Esophagus squamous epithelium (tissue), 5 donors: ENCODE measurements at places on chromosomes 3 and 15. TPM values are rescaled to one million over a fixed set of nuclear protein-coding genes. Genes with fewer than 3 reads are reported as not detected.

DNA sequence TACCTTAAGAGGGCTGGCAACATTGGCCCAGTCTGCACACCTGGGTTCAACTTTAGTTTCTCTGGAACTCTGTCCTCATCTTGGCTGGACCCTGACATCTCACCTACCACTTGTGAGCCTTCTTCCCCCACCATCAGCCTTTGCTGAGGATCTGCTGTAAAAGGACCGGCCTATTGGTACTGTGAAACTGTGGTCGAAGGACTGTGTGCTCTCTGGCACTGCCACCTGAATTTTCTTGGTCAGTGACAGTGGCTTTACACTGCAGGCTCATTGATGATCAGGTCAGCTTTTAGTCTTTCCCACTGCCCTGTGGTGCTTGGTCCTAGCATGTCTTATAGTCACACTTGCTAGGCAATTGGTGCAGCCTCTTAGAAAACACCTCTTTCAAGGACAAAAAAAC, 86.9 kb downstream of the PEX5L start:
- no peak for DNase-seq

GRCh38 chr15:61518191-61518950, 289.3 kb upstream of the RORA start:
- no peak for DNase-seq

GRM2 gene
- 0.04 TPM for total RNA-seq

- DNase-seq, result no peak
Observed at GRCh38 chr3:157070678-157070999, 89.3 kb downstream of the CCNL1 start.

DNA sequence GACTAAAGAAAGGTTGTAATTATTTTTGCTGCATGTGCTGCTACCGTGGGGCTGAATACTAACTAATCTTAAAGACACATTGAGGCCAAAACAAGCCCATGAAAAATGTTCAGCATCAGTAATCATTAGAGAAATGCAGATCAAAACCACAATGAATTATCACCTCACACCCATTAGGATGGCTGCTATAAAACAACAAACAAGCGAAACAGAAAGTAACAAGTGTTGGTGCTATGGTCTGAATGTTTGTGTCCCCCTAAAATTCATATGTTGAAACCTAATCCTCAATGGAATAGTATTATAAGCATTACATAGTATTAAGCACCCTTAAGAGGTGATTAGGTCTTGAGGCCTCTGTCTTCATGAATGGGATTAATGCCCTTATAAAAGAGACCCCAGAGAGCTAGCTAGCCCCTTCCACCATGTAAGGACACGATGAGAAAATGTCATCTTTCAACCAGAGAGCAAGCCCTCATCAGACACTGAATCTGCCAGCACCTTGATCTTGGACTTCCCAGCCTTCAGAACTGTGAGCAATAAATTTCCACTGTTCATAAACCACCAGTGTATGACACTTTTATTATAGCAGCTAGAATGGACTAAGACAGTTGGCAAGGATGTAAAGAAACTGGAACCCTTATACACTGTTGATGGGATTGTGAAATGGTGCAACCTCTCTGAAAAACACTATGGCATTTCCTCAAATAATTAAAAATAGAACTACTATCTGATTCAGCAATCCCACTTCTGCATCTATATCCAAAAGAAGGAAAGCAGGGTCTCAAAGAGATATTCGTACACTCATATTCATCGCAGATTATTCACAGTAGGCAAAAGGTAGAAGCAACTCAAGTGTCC, 76.1 kb downstream of the REC114 start:
- no peak for DNase-seq

ZNF609 gene
- 10.2 TPM for total RNA-seq

THUMPD3 gene
- 18.9 TPM for total RNA-seq

GRIP2 gene
- total RNA-seq, result 0.76 TPM

DNA sequence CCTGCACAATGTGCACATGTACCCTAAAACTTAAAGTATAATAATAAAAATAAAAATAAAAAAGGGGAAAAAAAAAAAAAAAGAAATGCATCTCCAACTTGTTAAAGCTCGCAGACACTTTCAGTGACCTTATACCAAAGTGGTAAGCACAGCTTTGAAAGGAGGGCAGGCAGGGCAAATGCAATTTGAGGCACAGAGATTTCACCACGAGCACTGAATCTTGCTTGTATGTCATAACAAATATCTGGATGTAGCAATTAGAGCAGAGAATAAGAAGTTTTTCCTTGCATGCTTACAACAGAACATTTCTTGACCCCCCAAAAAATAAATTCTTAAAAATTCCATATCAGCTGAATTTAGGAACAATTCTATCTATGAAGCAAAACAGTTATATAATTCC, 66.5 kb downstream of the FBN1 start:
- DNase-seq, result no peak

TRH gene
- total RNA-seq, result not detected

GHSR gene
- total RNA-seq, result not detected

DNA sequence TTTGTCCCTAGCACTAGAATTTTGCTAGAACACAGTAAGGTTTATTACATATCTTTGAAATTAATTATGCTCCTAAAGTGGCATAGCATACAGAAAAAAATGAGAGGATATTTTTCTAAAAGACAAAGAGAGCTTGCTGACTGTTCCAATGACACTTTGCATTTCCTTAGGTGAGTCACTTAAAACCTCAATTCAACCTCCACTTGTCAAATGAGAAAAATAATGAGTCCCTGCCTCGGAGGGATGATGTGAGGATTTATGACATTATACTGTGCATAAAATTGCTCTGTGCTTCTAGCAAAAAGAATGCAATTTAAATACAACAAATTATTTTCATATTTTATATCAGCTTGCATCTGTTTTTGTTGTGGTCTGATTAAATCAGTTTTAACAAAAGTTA, 1417.0 kb upstream of the ALCAM start:
- no peak for DNase-seq

PRTG gene
- total RNA-seq, result 0.04 TPM

DNA sequence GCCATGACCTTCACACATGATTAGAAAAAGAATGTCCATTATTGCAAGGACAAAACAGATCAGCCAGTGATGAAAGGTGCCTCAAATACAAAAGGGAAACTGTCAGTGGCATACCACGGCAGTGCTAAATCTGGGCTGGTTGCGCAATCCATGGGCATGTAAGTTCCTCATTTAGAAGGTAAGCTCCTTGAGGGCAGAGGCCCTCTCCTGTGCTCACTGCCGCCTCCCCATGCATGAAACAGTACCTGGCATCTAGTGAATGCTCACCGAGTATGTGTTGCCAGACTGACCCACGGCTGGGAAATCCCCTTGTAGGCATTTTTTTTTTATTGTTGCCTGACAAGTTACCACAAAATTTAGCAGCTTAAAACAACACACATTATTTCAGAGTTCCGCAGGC, 312.1 kb upstream of the CHRM5 start:
- DNase-seq, result no peak

DNA sequence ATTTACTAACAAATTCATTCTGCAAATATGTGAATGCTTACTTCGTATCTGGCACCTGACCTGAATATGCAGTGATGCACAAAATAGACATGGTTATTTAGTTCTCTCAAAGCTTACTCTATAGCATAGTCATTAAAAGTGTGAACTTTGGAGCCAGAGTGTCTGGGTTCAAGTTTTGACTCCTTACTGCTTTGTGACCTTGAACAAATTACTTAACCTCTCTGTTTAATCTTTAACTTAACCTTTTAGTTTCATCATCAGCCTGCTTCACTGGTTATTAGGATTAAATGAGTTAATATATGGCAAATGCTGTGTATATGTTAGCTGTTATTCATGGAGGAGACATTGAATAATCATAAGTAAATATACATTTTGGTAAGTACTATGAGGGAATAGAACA, 12.1 kb upstream of the MGA start:
- no peak for DNase-seq

GRCh38 chr15:57640930-57641682, 49.4 kb downstream of the MYZAP start:
- DNase-seq, result no peak

DNA sequence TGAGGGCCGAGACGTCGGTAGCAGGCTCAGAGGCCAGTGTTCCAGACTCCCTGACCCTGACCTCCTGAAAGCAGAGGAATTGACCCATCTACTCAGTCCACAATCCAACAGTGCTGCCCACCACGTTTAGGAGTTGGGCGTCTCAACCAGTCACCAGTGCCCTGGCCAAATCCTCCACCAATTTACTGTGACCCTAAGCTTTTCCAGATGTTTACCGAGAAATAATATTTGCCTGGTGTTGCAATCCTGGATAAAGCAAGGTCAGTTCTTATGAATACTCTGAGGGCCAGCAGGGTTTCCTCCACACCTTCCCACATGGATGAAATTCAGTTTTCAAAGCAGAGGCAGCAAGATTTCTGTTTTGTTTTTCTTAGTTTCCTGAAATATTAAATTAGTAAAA, 7.5 kb upstream of the APOD start:
- no peak for DNase-seq

ARHGAP11A gene
- 10.3 TPM for total RNA-seq

GRCh38 chr3:123320221-123320620, 118.5 kb downstream of the SEC22A start:
- no peak for DNase-seq

DUOXA1 gene
- 165 TPM for total RNA-seq

DNA sequence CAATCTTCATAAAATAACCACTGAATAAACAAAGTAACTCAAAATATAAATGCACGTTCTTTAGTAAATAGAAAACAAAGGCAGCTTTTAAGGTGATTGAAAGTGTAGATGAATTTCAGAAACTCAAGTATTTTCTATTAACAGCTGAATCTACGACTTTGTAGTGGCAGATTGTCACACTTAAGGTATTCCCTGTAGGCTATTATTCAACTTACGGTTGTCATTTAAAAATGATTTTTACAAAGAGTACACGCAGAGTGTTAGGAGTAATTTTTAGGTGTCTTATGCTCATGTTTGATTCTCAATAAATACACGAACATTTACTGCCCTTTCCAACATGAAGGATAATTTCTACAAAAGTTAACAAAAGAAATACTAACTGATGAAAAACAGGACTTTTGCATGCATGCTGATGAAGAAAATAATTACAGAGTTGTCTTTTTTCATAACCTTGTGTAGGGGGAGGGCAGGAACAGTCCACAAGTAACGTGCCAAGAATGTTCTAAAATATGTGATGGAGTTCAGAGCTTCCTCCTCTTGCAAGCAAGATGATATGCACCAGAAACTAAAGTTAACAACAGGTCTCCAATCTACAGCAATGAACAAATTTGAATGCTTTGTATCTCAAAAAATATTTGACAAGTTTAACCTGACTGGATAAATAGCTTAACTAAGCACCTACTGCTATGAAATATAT, 16.7 kb downstream of the DCBLD2 start:
- no peak for DNase-seq

DNA sequence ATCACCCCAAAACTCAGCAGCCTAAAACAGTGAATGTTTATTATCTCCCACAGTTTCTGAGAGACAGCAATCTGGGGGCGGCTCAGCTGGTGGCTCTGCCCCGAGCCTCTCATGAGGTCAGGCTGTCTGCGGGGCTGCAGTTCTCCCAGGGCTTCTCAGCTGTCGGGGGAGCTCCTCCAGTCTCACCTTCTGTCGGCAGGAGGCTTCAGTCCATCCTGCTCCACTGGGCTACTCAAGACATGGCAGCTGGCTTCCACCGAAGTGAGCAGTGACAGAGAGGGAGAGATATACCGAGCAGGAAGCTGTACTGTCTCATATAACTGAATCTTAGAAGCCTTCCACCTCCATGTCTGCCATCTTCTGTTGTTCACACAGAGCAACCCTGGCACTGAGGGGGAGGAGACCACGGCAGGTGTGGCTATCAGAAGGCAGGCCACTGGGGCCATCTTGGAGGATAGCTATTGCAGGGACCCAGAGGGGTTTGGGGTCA, 72.8 kb upstream of the ITGA11 start:
- DNase-seq, result no peak

GRCh38 chr3:98519351-98519750, 3.4 kb downstream of the CLDND1 start:
- no peak for DNase-seq

GRCh38 chr3:24255414-24255813, 239.2 kb downstream of the THRB start:
- DNase-seq, result no peak

GRCh38 chr3:21792176-21792575, 41.2 kb upstream of the ZNF385D start:
- no peak for DNase-seq

DNA sequence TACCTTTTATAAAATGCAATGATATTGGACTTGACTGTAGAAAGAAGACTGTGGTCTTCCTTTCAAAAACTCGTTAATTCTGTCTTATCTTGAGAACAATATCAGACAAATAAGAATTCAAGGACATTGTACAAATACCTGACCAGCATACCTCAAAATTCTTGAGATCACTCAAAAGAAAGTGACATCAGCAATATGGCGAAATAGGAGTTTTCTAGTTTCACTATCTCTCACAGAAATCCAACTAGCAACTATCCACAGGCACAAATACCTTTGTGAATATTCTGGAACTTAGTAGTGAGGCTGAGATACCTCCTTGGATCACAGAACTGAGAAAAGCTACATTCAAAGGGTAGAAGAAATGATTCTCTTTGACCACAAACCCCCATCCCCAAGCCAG, 419.7 kb downstream of the ZNF385D start:
- DNase-seq, result no peak

DNA sequence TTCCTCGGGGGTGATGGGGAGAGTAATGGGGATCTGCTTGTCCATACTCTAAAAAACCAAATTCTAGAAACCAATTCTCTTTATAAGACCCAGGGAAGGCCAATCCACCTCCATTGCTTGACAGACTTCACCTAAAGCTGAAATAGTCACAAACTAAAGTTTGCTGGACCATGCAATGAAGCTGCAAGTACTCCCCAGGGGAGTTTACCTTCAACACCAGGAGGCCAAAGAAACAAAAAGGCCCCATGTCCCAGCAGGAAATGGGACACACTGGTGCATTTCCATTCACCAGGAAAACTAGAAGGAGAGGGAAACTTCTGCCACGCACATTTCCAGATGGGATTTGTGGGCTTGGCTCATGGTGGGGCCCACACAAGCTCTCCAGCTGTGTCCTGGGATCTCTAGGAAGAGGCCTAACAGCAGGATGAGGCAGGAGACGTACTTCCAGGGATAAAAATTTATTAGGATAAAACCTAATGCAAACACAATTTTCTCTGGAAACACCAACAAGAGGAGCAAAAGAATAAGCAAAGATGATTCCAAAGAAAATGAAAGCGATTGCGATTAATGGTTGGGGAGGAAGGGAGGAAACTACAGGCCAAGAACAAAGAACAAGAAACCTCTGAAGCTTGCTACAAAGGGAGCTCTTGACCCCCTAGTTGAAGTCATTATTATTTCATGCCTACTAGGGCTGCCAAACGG, 238.0 kb upstream of the LRTM1 start:
- no peak for DNase-seq

DNA sequence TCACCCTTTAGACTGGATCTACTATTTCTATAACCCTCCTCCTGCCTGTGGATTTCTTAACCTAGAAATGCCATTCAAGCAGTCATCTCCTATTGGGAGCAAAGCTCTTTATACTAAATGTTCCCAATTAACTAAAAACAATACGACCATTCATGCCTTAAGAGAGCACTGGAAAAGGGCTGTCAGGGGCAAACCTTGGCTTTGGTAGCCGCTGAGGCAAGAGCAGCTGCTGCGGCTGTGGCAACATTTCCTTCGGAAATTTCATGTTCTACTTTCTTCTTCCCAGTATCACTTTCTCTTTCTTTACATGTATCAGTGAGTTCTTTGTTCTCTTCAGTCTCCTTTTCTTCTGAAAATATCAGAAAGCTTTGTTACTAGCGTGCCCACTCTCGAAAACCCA, 56.3 kb upstream of the CSPG5 start:
- DNase-seq, result no peak

FBXL22 gene
- 4.9 TPM for total RNA-seq

CNTN3 gene
- total RNA-seq, result not detected

- DNase-seq, result no peak
Observed at GRCh38 chr15:91988071-91988470, 134.6 kb downstream of the SLCO3A1 start.
